ENCODE measurements at places on chromosomes 2 and 18. TPM values are rescaled to one million over a fixed set of nuclear protein-coding genes. Genes with fewer than 3 reads are reported as not detected.

GRCh38 chr2:236941551-236941950, 144.1 kb upstream of the COPS8 start:
- no peak for DNase-seq
- no peak overlapping the region for H3K4me3 ChIP-seq
- H3K27me3 ChIP-seq: peaks cover 2% of the 10 kb centered on the region
- peaks cover 6% of the 10 kb centered on the region for H3K4me1 ChIP-seq
- no peaks in the 10 kb centered on the region for H3K36me3 ChIP-seq
- H3K27ac ChIP-seq: no peak overlapping the region

Gene CYP27A1
- polyA plus RNA-seq: 17.7 TPM

DNA sequence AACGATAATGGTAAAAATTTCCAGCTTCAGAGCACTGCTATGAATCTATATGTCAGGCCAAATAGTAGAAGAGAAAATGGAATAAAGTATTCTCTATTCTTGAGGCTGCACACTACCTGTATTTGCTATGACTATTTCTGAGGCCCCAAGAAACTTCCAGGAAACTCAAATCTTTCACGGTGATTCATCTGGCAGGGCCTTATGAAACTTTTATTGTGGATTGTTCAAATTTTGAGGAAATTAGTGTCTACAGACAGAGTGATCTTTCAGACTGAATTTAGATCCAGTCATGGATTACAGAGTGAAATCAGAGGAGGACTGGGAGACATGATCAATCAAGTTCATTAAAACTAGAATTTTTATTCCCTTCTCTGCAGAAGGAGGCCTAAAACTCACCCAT, 4.1 kb upstream of the VSNL1 start:
- peaks cover 17% of the 10 kb centered on the region for H3K4me1 ChIP-seq
- H3K27me3 ChIP-seq: peaks cover 16% of the 10 kb centered on the region
- H3K36me3 ChIP-seq: no peaks in the 10 kb centered on the region
- H3K4me3 ChIP-seq: no peak overlapping the region

GRCh38 chr2:224333726-224334482, 68.0 kb downstream of the FAM124B start:
- no peaks in the 10 kb centered on the region for H3K27me3 ChIP-seq
- H3K27ac ChIP-seq: no peak overlapping the region
- H3K4me1 ChIP-seq: no peaks in the 10 kb centered on the region
- no peak overlapping the region for H3K4me3 ChIP-seq

- H3K4me3 ChIP-seq: no peak overlapping the region
- no peaks in the 10 kb centered on the region for H3K4me1 ChIP-seq
- no peaks in the 10 kb centered on the region for H3K36me3 ChIP-seq
- H3K27me3 ChIP-seq: no peaks in the 10 kb centered on the region
Observed at GRCh38 chr2:104539649-104540048, 314.3 kb upstream of the POU3F3 start.

DNA sequence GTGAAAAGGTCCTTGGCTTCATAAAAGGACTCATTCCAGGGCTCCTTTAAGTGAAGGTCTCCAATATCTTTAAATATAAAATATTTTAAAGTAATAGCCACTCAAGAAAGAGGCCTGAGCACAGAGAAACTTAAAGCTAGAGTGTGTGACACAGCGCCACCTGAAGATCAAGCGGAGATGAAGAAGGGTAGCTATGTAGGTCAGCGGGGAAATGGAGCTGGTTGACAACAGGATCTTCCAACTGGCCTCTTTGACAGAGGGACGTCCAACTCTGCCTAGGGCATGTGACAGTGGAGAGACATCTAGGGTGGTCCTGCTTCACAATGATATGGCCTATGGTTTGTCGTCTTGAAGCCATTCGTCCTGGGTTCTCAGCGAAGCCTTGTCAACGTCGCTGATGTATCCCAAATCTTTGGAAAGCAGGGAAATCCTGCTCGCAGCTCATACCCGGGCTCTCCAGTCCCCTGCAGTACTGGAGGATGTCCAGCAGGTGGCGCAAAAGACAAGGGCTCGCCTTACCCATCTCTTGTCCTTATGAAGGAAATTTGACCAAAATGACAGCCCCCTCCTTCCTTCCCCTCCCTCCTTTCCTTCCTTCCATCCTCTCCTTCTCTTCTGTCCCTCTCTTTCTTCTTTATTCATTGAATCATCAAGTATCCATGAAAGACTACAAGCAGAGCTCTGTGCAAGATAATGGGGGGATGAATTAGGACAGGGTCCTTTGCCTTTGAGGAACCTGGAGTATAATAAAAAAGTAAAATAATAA, 59.6 kb downstream of the LONRF2 start:
- no peaks in the 10 kb centered on the region for H3K36me3 ChIP-seq
- no peak overlapping the region for H3K4me3 ChIP-seq
- peak; percentile 73 for DNase-seq
- H3K4me1 ChIP-seq: peaks cover 2% of the 10 kb centered on the region
- H3K27me3 ChIP-seq: peaks cover 2% of the 10 kb centered on the region

Gene CCDC85A
- polyA plus RNA-seq: 4.2 TPM

- no peak overlapping the region for H3K27ac ChIP-seq
- no peaks in the 10 kb centered on the region for H3K27me3 ChIP-seq
- H3K4me3 ChIP-seq: no peak overlapping the region
- H3K36me3 ChIP-seq: no peaks in the 10 kb centered on the region
- H3K4me1 ChIP-seq: no peaks in the 10 kb centered on the region
- no peak for DNase-seq
Observed at GRCh38 chr2:55059793-55060192, 9.5 kb upstream of the RTN4 start.

DNA sequence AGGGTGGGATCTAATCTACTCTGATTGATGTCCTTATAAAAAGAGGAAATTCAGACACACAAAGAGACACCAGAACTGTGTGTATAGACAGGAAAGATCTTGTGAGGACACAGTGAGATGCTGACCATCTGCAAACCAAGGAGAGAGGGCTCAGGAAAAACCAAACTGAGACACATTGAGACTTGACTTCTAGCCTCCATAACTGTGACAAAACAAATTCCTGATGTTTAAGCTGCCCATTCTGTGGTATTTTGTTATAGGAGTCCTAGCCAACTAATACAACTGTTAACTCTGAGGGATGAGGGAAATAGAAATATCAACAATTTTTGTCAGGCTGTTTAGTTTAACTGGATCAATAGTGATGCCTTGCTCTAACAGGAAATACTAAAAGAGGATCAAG, 93.4 kb upstream of the COL3A1 start:
- no peak overlapping the region for H3K4me3 ChIP-seq
- H3K27ac ChIP-seq: no peak overlapping the region
- H3K27me3 ChIP-seq: no peaks in the 10 kb centered on the region

GRCh38 chr2:167943897-167944296, 303.5 kb downstream of the STK39 start:
- no peak overlapping the region for H3K4me3 ChIP-seq
- DNase-seq: peak; percentile 70
- peaks cover 5% of the 10 kb centered on the region for H3K27me3 ChIP-seq
- H3K4me1 ChIP-seq: peaks cover 12% of the 10 kb centered on the region
